ENCODE measurements at places on chromosomes 5 and 9. TPM values are rescaled to one million over a fixed set of nuclear protein-coding genes. Genes with fewer than 3 reads are reported as not detected.

The CER1 gene
- not detected for total RNA-seq

The COL27A1 gene
- 44.8 TPM for total RNA-seq

The HK3 gene
- not detected for total RNA-seq

The DMGDH gene
- total RNA-seq = 2.4 TPM

GRCh38 chr5:67030289-67031056 is 166.1 kb downstream of the CD180 start:
- DNase-seq = no peak
- peak overlapping the region; percentile 39 for H3K27ac ChIP-seq
- peaks cover 41% of the 10 kb centered on the region for H3K4me1 ChIP-seq
- H3K4me3 ChIP-seq = no peak overlapping the region
- no peaks in the 10 kb centered on the region for H3K36me3 ChIP-seq
- H3K27me3 ChIP-seq = no peaks in the 10 kb centered on the region

- no peaks in the 10 kb centered on the region for H3K27me3 ChIP-seq
- H3K27ac ChIP-seq = no peak overlapping the region
- no peak for DNase-seq
- H3K4me1 ChIP-seq = peaks cover 9% of the 10 kb centered on the region
These were observed 6.0 kb downstream of the TRIM7 start for GRCh38 chr5:181198905-181199519.

DNA sequence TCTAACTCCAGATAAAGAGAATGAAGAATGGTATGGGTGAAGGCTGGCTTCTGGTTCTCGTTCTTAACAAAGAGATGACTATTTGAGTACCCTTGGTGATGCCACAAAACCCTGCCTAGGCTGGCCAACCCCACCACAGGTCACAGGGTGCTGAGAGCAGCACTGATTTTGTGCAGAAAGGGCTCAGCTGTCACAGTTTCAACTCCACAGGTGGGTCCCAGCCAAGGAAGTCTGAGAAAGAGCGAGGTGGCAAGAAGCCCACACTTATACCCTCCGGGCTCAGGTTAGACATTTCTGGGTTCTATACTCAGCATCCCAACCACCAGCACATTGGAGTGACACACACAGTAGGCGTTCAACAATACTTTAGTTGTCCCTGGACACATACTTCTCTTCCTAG is 118.1 kb downstream of the SLIT3 start:
- no peaks in the 10 kb centered on the region for H3K36me3 ChIP-seq
- H3K4me1 ChIP-seq = peaks cover 37% of the 10 kb centered on the region
- no peaks in the 10 kb centered on the region for H3K27me3 ChIP-seq
- H3K4me3 ChIP-seq = no peak overlapping the region
- DNase-seq = no peak

DNA sequence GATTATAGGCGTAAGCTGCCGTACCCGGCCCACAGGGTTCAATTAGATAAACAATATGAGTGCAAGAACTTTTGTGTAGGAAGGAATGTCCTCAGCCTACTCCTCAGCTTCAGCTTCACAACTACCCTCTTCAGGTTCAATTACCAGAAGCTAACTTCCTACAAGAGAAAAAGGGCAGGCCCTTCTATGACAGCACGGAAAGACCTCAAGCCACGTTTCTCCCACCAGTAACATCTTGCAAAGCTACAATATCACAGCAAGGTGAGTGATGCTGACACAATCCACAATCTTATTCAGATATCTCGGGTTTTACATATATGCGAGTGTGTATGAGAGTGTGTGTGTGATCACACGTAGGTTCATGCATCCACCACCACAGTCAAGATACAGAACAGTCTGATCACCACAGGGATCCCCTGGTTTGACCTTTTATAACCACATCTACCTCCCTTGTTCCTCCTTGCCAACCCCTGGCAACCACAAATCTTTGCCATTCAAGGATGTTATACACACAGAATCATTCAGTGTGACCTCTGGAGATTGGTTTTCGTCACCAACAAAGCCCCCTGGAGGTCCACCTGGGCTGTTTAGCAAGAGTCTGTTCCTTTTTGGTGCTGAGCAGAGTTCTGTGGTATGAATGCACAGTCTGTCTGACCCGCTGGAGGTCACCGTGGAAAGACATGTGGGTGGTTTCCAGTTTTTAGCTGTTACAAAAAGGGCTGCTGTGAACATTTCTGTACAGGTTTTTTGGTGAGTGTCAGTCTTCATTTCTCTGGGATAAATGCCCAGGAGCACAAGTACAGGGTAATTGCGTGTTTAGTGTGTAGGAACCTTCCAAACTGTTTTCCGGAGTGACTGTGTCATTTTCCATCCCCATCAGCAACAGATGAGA is 38.2 kb downstream of the IPPK start:
- peak; percentile 62 for DNase-seq
- H3K27ac ChIP-seq = no peak overlapping the region
- peaks cover 18% of the 10 kb centered on the region for H3K4me1 ChIP-seq
- no peaks in the 10 kb centered on the region for H3K27me3 ChIP-seq

DNA sequence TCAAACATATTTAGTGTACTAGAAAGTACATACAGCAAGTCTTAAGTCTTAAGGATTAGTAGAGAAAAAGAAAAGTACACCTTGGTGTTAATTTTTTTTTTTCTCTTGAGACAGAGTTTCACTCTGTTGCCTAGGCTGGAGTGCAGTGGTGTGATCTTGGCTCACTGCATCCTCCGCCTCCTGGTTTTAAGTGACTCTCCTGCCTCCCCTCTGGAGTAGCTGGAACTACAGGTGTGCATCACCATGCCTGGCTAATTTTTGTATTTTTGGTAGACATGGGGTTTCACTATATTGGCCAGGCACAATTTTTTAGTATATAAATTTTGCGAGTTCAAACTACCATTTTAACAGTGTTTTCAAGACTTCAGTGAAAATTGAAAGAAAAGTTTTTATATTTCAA is 1941.1 kb upstream of the CDH6 start:
- H3K4me1 ChIP-seq = no peaks in the 10 kb centered on the region
- H3K4me3 ChIP-seq = no peak overlapping the region
- H3K27me3 ChIP-seq = peaks cover 8% of the 10 kb centered on the region
- no peaks in the 10 kb centered on the region for H3K36me3 ChIP-seq

GRCh38 chr5:80318212-80318611 is 1.6 kb upstream of the SPZ1 start:
- no peak for DNase-seq
- no peak overlapping the region for H3K4me3 ChIP-seq
- peaks cover 39% of the 10 kb centered on the region for H3K27me3 ChIP-seq
- peaks cover 13% of the 10 kb centered on the region for H3K4me1 ChIP-seq

DNA sequence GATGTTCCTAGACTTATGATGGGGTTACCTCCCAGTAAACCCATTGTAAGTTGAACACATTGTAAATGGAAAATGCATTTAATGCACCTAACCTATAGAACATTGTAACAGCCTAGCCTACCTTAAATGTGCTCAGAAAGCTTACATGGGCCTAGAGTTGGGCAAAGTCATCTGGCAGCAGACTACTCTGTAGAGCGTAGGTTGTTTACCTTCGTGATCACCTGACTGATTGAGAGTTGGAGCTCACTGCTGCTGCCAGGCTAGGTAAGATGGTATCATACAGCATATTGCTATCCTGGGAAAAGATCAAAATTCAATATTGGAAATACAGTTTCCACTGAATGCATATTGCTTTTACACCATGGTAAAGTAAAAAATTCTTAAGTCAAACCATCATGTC is 95.4 kb downstream of the HTR4 start:
- H3K27me3 ChIP-seq = peaks cover 32% of the 10 kb centered on the region
- H3K36me3 ChIP-seq = no peaks in the 10 kb centered on the region
- no peak overlapping the region for H3K27ac ChIP-seq
- no peak for DNase-seq

DNA sequence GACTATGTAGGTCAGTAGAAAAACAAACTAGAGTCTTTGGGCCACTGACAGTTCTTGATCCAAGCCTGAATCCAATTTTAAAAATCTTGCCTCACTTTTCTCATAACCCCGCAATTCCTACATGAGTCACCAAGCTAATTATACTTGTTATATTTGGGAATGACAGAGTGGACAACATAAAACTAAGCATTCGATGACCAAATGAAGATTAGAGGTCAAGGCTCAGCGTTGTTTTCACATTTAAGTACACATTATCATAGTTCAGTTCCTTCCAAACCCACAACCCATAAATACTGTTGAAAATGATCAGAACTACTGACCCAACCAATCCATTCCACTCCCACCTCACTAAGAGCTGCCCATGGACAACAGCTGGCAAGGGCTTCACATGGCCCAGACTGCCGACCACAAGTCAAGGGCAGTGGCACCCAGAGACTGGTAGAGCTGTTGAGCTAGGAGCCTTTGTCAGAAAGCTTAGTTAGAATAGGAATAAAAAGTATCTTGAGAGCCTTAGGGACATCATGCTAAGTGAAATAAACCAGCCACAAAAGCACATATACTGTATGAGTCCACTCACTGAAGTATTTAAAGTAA is 64.2 kb downstream of the MYO10 start:
- H3K4me3 ChIP-seq = no peak overlapping the region
- H3K4me1 ChIP-seq = peaks cover 69% of the 10 kb centered on the region
- H3K27me3 ChIP-seq = no peaks in the 10 kb centered on the region

GRCh38 chr9:90789862-90790261 is 11.8 kb upstream of the SYK start:
- H3K4me3 ChIP-seq = no peak overlapping the region
- no peak for DNase-seq
- H3K27ac ChIP-seq = peak overlapping the region; percentile 29
- peaks cover 11% of the 10 kb centered on the region for H3K4me1 ChIP-seq
- H3K27me3 ChIP-seq = peaks cover 19% of the 10 kb centered on the region

GRCh38 chr5:82362636-82363035 is 84.5 kb upstream of the RPS23 start:
- peaks cover 3% of the 10 kb centered on the region for H3K27me3 ChIP-seq
- H3K4me1 ChIP-seq = peaks cover 11% of the 10 kb centered on the region
- no peak overlapping the region for H3K4me3 ChIP-seq
- H3K36me3 ChIP-seq = no peaks in the 10 kb centered on the region
